Activated naive CD4-positive, alpha-beta T cell treated with anti-CD3 and anti-CD28 coated beads, Interleukin-2, amount 50 U/mL, for 72 hours (primary cell): ENCODE measurements at places on chromosomes 13 and 19. TPM values are rescaled to one million over a fixed set of nuclear protein-coding genes. Genes with fewer than 3 reads are reported as not detected.

Gene LRRC63
- total RNA-seq: 0.16 TPM

Gene PLA2G4C
- 35.2 TPM for total RNA-seq

Gene ONECUT3
- total RNA-seq: not detected

Gene CHAF1A
- 93.6 TPM for total RNA-seq

Gene CGB5
- total RNA-seq: not detected

Gene TMEM255B
- 1.8 TPM for total RNA-seq

Gene ABHD13
- 4.1 TPM for total RNA-seq

Gene FCHO1
- 81.4 TPM for total RNA-seq

Gene DMKN
- total RNA-seq: 0.46 TPM

Gene KIR3DL2
- total RNA-seq: 1.1 TPM
